ENCODE measurements at places on chromosomes 13 and 19.
A peak's percentile ranks its signal among the peaks of the same experiment; 100 is the strongest.

DNA sequence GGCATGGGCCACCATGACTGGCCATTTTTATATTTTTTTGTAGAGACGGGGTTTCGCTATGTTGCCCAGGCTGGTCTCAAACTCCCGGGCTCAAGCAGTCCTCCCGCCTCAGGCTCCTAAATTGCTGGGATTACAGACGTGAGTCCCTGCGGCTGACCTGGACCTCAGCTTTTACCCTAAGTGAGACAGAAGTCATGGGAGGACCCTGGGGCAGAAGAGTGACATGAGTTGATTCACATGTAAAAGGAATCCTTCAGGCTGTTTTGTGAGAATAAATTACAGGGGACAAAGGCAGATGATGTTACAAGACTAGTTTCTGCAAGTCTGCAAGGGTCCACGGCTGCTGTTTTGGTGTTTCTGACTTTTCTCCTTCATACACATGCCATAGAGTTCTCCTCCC is 2.6 kb upstream of the BCAM start:
- DNase-seq: no peak

- DNase-seq: peak; percentile 26
Measured at GRCh38 chr19:45153339-45154063, 7.3 kb downstream of the NKPD1 start.

DNA sequence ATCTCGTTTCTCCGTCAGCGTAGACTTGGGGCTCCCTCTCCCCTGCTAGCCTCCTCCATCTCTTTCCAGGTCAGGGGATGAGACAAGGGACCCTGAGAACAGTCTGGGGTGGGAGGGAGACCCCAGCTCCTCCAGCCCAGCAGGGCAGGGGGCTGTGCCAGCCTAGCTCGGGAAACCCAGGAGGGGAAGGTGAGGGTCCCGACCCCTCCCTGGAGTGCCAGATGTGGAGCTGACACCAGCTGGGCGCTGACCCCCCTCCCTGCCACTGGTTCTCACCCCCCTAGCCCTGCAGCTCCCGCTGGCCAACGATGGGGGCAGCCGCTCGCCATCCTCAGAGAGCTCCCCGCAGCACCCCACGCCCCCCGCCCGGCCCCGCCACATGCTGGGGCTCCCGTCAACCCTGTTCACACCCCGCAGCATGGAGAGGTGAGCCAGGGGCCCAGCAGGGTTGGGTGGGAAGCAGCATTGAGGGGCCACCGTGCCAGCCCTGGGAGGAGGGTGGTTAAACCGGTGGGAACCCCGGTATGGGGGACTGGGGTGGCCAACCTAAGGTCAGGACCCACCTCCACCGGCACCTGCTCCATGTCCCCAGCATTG is 5.1 kb upstream of the TGFBR3L start:
- no peak for DNase-seq

DNA sequence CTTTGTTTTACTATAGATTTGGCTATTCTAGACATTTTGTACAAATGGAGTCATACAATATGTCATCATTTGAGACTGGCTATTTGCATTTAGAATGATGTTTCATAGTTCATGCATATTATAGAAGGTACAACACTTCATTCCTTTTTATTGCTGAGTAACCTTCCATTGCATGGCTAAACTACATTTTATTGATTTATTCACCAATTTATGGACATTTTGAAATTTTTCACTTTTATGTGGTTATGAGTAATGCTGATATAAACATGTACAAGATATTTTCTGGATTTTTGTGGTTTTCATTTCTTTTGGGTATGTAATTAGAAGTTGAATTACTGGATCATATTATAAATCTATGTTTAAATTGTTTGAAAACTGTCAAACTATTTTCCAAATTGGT is 710.3 kb upstream of the SLITRK5 start:
- no peak for DNase-seq

DNA sequence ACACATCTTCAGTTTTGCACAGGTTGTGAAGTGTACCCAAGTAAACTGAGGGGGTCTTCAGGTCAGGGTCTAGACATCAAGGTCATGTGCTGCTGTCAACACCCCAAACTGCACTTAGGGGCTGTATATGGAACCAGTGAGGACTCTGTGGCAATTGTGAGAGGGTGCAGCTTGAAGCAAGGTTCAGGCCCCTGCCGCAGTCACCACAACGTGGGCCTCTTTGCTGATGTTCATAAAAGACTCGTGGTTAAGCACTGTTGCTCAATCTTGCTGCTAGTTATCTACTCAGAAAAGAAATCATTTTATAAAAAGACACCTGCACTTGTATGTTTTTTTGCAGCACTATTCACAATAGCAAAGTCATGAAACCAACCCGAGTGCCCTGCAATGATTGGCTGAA is 907.4 kb downstream of the UQCRFS1 start:
- DNase-seq: no peak

DNA sequence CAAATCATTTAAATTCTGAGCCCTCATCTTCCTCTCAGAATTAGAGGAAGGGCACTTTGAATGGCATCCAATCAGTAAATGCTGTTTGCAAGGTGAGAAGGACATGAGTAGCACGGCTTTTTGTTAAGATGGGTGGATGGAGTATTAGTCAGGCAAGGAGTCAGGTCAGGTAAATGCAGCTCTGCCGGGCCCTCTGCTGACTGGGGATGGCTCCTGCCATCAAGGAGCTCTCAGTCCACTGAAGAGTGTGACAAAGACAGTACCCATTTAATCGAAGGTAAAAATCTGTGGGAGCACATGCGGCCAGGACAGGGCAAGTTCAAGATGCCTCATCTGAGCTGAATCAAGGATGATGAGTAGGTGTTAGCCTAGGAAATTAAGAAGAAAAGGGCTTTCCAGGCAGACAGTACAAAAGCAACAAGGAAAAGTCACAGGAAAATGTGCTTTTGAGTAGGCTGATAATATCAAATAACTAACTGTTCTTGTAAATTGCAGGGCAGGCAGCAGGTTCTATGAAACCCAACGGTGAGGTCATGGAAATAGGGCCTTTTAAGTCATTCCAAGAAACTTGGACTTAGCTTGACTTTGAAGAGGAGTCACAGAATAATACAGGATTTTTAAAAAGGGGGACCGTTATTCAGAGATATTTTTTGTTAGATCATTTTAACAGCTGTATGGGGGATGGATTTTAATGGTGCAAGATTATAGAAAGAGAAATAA is 670.5 kb upstream of the ARGLU1 start:
- DNase-seq: no peak

GRCh38 chr13:107832500-107833100 is 382.7 kb downstream of the LIG4 start:
- DNase-seq: no peak

DNA sequence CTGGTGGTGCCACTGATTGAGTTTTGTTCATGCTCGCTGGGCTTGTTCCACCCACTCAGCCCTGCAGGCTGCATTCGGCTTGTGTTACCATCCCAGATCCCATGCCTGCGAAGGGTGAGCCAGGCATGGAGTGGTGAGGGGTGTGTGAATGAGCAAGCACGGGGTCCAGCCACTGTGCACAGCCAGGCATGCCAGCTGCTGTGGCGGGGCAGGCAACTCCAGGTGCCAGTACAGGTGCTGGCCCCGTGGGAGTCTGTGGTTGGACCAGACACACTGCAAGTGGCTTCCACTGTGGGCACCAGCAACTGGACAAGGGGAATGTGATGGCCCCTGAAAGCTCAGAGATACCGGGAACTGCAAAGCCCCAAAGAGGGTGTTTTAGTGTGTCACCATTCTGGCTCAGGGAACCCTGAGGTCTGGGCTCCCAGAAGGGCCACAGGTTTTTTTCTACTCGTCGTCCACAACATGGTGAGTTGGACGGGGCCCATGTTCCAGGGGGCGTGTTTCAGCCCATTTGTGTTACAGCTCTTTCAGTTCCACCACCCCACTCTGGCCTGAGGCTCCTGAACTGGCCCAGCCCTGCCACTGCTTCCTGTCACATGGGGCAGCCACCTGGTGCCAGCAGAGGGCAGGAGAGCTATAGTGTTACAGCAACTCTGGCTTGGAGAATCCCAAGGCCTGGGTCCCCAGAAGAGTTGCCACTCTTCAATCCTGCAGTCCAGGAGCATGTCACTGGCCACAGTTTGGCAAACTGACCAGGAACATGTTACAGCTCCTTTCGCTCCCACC is 217.0 kb upstream of the OBI1 start:
- DNase-seq: no peak

- no peak for DNase-seq
Measured at GRCh38 chr13:112259511-112259910, 116.6 kb upstream of the SPACA7 start.

DNA sequence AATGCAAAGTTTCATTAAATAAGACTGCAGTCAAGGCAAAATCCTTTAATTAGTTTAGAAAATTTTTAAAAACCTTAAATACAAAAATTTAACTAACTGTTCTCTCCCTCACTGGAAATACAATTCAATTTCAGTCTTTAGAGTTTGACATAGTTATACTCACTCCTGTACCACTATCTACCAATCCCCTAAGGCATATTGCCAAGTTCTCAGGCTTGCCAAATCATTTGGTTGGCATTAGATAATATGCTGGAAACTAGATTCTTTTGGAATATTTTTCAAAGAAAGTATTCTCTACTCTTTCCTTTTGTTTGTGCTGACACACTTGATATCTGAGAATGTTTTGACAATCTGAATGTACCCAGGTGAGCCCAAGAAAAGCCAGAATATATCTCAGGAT is 77.2 kb downstream of the TSC22D1 start:
- DNase-seq: no peak

DNA sequence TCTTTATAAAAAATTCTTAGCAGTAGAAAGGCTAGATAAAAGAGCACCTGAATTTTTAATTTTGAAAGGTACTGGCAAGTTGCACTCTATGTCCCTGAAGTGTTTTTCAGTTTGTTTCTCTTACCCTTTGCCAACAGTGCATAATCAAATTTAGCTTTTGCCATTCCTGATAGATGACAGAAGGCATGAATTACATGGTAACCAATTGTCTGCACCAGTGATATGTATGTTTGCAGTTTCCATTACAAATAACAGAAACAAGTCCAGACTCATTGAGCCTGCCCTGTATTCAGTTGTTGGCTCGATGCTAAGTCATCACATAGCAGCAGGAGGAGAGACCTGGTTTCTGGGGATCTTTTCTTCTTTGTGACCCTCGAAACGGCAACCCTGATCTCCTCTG is 309.8 kb downstream of the DNAJC15 start:
- DNase-seq: no peak

DNA sequence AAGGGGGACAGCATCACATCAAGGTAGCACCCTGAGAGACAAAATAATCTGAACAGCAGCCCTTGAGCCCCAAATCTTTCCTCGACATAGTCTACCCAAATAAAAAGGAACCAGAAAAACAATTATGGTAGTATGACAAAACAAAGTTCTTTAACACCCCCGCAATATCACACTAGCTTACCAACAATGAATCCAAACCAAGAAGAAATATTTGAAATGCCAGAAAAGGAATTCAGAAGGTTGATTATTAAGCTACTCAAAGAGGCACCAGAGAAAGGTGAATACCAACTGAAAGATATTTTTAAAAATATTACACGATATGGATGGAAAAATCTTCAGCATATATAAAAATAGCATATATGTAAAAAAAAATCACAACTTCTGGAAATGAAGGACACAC is 252.9 kb upstream of the SLITRK6 start:
- no peak for DNase-seq

GRCh38 chr13:24630851-24631620 is 49.2 kb upstream of the ATP12A start:
- no peak for DNase-seq

- DNase-seq: no peak
Measured at GRCh38 chr13:50290186-50290585, 274.9 kb downstream of the KCNRG start.
